IMR-90 (cell line): ENCODE measurements at places on chromosomes 1 and 21. TPM values are rescaled to one million over a fixed set of nuclear protein-coding genes. Genes with fewer than 3 reads are reported as not detected.

RNU1-3 gene
- not detected in 2 replicates for polyA plus RNA-seq

PTGS2 gene
- 3.4 and 6.3 TPM in 2 replicates for polyA plus RNA-seq

ERG gene
- not detected in 2 replicates for polyA plus RNA-seq

PLA2G2F gene
- not detected in 2 replicates for polyA plus RNA-seq

PDC gene
- not detected in 2 replicates for polyA plus RNA-seq

HCRTR1 gene
- polyA plus RNA-seq, result not detected in 2 replicates

MYOM3 gene
- polyA plus RNA-seq, result 0.03 TPM in 1 of 2 replicates, not detected in the other

SPRR2B gene
- polyA plus RNA-seq, result not detected in 2 replicates

KRTCAP2 gene
- polyA plus RNA-seq, result 189 and 232 TPM in 2 replicates

TMEM52 gene
- 1.3 and 1.9 TPM in 2 replicates for polyA plus RNA-seq

ATP1B1 gene
- polyA plus RNA-seq, result 22.1 and 24.6 TPM in 2 replicates

CLCA1 gene
- polyA plus RNA-seq, result not detected in 2 replicates
